ENCODE measurements at places on chromosomes 1 and 21. TPM values are rescaled to one million over a fixed set of nuclear protein-coding genes. Genes with fewer than 3 reads are reported as not detected.

The PLCH2 gene
- 0.47 TPM for polyA plus RNA-seq

The MANEAL gene
- polyA plus RNA-seq, result 4.9 TPM

The NPHS2 gene
- 505 TPM for polyA plus RNA-seq

The GNAT2 gene
- not detected for polyA plus RNA-seq

The DNAJC28 gene
- polyA plus RNA-seq, result 6.1 TPM

The IL22RA1 gene
- polyA plus RNA-seq, result 3.5 TPM

The ASCL5 gene
- 0.06 TPM for polyA plus RNA-seq

The CYB5RL gene
- polyA plus RNA-seq, result 7.7 TPM

The OR2T35 gene
- not detected for polyA plus RNA-seq

The RNF186 gene
- 0.35 TPM for polyA plus RNA-seq

The CELA2A gene
- polyA plus RNA-seq, result 0.31 TPM

The PLA2G2F gene
- polyA plus RNA-seq, result 0.12 TPM

The CHRNB2 gene
- polyA plus RNA-seq, result 0.75 TPM

The CR2 gene
- polyA plus RNA-seq, result 1.3 TPM

GRCh38 chr1:100391675-100392074, 39.4 kb downstream of the CDC14A start:
- DNase-seq, result no peak

DNA sequence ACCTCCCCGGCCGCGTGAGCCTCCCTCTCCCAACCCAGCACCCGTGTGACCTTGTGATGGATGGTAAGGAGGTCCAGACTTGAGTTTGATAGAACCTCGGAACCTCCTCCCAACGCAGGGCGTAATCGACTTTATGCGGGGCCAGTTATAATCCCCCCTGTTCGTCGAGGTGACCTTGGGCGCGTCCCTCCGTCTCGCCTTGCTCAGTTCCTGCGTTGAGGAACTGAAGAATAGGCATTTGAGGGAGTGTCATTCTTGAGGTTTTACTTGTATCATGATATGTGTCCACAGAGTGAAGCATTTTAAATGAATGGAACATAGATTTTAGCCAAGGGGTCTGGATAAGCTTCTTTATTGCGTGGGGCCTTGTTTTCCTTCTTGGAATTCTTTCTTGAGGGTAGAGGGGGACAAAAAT, 433 bp downstream of the TIMM17A start:
- no peak for DNase-seq

DNA sequence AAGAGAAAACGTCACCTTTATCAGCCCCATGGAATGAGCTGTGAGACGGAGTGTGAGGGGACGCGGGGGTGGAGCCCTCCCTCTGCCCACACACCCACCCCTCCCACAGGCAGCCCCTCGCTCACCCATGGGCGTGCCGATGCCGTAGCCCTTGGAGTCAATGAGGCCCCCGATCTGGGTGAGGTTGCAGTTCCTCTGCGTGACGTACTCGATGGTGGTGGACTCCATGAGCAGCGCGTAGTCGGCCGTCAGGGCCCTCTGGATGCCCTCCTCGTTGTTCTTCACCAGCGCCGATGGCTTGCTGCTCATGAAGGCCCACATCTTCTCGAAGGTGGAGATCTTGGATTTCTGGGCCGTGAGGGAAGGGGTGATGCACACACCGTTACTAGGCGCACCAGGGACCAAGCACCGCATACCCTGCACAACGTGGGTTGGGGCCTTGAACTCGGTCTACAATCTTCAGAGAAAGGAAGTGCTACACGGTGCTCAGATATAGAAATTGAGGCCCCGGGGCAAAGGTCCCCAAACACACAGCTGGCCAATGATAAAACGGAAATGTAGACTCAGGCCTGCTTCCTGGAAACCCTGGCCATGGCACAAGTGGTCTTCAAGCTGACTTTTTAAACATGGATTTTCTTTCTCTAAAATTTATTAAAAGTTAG, 228.2 kb downstream of the GRIK3 start:
- no peak for DNase-seq

GRCh38 chr1:115445090-115445489, 107.0 kb upstream of the NGF start:
- DNase-seq, result no peak

- DNase-seq, result no peak
Measured at GRCh38 chr21:31420354-31420753, 76.3 kb upstream of the TIAM1 start.

DNA sequence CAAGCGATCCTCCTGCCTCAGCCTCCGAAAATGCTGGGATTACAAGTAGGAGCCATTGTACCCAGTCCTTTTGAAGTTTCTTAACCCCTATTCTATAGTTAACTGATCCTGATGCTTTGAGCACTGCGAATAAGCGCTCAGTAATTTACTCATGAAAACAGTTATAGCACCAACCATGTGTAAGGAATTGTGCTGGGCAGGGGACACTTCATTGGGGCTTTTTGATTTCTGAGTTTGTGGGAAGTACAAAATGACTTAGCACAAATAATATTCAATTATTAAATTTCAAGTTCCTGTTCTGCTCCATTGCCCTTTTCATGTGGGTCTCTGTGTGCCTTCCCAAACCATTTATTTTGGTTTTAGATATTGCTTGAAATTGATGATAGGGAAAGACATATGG, 6.2 kb upstream of the HIPK1 start:
- DNase-seq, result no peak

- DNase-seq, result no peak
Measured at GRCh38 chr21:36849461-36850105, 116.9 kb downstream of the HLCS start.

DNA sequence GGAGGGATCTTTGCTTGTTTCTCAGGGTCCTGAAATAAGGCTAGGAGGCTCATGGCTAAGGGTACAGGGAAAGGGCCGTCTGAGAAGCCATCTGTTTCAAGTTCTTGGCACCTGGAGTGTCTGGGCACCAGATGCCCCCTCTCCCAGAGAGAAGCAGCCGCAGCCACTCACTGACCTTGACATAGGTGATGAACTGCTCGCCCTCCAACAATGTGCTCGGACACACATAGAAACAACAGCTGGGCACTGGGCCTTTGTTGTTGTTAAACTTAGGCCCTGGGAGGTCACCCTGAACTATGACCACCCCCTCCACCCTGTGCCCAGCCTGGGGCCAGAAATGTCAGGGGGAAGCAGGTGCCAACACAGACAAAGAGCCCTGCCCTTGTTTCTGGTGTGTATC, 9.2 kb upstream of the TNNI1 start:
- no peak for DNase-seq

DNA sequence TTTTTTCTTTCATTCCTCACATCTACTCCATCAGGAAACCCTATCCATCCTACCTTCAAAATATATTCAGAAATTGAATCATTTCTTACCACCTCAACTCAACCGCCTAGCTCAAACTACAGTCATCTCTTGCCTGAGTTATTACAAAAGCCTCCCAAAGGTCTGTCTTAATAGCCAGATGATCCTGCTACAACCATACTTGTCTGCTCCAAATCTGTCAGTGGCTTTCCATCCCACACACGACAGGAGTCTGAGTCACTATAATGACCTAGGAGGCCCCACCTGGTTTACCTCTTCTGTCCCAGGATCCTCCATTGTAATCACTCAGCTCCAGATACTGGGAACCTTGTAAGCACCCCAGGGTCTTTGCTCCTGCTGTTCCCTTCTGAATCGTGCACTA, 37.1 kb upstream of the IL12RB2 start:
- no peak for DNase-seq

DNA sequence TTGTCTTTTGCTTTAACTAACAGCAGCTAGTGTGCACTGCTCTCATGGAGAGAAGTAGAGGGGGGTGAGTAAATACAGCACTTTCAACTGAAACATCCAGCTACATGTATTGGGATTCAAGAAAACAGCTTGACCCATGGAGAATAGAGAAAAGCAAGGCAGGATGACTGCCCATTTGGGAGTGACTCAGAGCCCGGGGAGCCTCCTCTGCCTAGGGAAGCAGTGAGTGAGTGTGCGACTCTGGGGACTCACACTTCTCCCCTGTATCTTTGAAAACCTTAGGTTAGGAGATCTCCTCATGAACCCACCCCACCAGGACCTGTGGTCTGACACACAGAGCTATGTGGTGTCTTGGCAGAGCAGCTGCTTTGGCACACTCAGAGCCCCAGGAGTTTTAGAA, 82.0 kb upstream of the PTGFR start:
- DNase-seq, result no peak

DNA sequence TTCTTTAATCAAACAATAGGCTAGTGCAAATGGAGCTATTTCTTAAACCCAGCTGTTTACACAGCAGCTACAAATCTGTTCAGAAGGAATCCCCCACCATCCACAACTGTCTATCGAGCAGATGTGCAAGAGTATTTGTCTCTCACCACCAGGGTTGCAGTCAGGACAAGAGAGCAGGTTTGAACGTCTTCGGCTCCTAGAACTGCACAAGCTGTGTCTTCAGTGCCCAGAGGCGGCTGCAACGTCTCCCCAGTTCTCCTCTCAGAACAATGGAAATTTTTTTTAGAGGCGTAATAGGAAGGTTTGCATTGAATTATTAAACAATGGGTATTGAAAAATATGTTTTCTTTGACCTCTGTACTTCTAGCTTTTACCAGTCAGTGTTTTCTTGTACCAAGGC, 7.3 kb downstream of the OVAAL start:
- DNase-seq, result no peak

GRCh38 chr1:7669559-7670311, 101.4 kb upstream of the VAMP3 start:
- peak; percentile 39 for DNase-seq

DNA sequence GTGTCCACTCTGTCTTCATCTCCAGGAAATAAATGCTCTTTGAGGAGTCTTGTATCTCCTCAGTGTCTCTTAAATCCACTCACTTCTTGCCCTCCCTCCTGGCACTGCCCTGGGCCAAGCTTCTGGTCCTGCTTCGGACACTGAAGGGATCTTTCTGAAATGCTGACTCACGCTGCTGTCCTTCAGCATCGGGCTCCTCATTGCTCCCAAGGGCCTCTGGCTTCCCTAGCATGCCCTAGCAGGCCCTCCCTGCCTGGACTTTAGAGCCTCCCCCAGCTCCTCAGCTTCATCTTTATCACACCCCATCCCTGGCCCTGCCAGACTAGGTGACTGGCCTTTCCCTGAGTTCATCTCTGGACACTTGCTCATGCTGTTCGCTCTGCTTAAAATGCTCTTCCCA, 96.6 kb downstream of the FOXD2 start:
- DNase-seq, result no peak

DNA sequence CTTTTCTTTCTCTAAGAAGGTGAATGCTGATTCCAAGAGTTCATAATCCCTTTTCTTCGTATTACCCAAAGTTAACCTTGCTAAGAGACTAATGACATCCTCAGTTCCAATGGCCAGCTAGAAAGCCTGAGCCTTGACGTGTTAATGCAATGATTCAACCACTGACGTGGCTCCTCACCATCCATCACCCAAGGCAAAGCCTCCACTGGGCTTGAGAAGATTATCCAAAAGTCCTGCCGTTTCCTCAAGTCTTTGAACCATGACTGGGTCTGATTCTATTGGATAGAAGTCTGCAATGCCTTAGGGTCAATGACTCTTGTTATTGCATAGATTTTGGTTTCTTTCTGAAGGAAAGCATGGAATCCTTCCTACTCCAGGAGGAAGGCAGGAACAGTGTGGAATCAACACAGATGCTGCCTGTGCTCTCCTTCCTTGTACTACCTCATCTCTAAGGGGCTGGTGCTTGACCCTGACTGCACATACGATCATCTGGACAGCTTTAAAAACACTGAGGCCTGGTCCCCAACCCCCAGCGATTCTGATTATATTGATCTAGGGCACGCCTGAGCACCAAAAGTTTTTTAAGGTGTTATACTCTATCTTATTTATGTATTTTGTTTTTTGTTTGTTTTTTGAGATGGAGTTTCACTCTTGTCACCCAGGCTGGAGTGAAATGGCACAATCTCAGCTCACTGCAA, 69.3 kb upstream of the ANGPTL1 start:
- no peak for DNase-seq

DNA sequence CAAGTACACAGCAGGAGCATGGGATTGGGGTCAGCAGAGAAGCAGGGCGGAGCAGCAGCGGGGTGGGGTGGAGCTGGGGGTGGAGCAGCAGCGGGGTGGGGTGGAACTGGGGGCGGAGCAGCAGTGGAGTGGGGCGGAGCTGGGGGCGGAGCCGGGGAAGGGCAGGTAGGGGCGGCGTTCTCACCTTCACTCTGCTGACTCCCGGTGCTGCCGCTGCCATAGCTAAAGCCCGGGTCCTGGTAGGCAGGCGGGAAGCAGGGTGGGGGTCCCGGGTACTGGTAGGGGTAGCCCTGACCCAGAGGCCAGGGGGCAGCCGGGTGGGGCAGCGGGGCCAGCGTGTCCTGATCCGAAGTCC, 6.7 kb downstream of the TAS1R3 start:
- DNase-seq, result no peak

DNA sequence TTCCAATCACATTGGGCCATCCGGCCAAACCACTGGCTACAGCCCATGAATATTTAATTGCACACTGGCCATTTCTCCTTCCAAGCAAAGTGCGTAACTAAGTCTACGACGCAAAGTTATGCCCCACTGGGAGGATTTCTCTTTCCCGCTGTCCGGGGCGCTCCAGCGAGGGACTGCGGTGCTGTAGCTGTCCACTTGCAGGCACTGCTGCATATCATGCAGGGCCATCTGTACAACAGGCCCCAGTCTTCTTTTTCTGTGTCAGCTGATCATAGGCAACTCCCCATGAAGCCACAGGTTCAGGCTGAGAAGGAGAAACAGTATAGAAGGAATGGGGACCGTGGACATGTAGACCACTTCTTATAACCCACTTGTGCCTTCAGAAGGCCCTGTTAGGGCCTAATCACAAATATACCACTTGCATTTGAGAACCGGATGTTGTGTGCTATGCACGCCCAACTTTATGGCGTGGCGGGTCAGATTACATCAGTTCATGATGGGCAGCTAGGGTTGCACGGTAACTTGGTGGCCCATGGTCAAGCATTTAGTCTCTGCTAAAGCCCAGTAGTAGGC, 58.0 kb downstream of the ADSS2 start:
- no peak for DNase-seq

GRCh38 chr1:236511735-236512418, 11.9 kb upstream of the LGALS8 start:
- DNase-seq, result no peak

GRCh38 chr21:44088401-44088780, 18.8 kb upstream of the PWP2 start:
- DNase-seq, result no peak

DNA sequence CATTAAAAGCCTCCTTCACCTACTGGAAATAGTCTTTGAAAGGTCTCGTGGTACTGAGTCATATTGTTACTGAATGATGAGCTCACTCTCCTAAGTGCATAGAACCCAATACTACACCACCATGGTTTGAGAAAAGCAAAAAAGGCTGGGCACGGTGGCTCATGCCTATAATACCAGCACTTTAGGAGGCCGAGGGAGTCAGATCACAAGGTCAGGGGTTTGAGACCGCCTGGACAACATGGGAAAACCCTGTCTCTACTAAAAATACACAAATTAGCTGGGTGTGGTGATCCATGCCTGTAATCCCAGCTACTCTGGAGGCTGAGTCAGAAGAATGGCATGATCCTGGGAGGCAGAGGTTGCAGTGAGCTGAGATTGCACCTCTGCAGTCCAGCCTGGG, 3.3 kb upstream of the HNRNPCL1 start:
- no peak for DNase-seq
